Dermis microvascular lymphatic vessel endothelial cell (primary cell): ENCODE measurements at places on chromosomes 6 and 20.

DNA sequence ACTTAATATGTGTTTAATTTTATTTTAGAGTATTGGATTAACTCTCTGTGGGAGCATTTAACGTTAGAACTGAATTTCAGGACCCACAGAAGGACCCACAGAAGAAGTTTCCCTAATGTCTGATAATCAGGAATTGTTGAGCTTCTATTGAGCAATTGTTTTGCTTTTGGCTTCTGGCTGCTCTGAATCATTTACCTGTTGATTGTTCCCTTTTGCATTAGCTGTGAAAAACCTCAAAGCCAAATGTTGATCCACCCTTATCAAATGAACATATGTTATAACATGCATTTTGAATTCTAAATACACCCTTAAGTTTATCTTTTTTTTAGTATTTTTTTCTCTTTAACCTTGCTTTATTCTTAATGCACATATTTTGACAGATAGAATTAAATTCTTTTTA lies 393.5 kb downstream of the LAMA2 start:
- DNase-seq: no peak

DNA sequence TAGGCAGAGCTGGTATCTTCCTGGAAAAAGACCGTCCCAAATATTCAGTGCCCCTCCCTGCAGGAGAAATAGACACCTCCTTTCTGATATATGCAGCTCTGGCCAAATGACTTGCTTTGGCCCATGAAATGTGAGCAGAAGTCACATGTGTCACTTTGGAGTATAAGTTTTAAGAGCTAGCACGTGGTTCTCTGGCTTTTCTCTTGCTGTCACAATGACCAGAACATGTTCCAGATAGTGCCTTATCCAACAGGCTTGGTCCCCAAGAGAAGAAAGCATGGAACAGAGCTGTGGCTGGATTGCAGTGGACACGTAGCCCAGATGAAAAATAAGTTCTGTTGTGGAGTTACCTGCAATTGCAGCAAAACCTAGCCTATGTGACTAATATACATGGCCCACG lies 40.4 kb downstream of the UNC5CL start:
- no peak for DNase-seq

- DNase-seq: peak; percentile 86
Observed at GRCh38 chr20:45044084-45044573, 56.8 kb downstream of the KCNS1 start.

DNA sequence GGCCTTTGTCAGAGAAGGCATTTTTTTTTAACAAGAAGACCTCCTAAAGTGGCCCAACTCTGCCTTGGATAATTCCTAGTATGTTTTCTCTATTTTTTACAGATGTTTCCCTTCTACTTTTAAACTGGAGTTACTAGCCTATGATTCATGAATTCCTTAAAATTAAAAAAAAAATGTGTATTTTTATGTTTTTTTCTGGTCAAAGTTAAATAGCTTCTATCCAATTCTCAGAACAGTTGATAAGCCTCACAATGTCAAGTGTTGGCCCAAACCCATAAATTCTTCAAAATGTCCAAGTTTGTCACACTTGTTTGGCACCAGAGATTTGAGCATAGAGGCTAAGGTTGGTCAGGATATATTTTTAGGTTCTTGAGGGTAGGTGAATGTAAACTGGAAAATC lies 64.0 kb downstream of the JAG1 start:
- DNase-seq: no peak

DNA sequence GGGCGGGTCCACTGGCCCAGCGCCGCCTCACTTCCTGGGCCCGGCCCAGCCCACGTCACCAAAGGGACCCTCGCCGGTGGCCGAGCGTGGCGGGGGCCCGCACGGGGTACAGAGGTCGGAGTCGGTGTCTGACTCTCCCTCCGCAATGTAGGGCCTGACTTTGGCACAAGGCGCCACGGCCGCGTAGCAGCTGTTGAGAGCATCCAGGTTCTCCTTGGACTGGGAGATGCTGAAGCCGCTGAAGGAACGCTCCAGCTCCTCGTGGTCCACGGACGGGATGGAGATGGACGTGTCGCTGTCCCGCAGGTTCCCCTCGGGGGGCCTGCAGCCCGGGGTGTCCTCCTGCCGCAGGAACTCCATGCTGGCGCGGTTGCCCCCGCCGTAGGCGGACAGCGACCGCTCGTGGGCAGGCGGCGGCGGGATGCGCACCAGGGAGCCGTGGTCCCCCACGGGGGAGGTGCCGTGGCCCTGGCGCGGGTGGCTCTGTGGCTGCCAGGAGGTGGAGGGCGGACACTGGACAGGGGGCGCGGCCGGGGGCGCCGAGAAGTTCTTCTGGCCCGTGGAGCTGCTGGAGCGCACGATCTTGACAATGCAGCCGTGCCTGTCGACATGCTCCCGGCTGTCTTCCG lies 45.6 kb upstream of the CHRNA4 start:
- DNase-seq: no peak

- DNase-seq: no peak
Observed at GRCh38 chr6:89763550-89763949, 56.0 kb downstream of the MDN1 start.

- no peak for DNase-seq
Observed at GRCh38 chr6:156905801-156906200, 128.6 kb downstream of the ARID1B start.

GRCh38 chr20:44151621-44152416 lies 35.2 kb downstream of the JPH2 start:
- no peak for DNase-seq

DNA sequence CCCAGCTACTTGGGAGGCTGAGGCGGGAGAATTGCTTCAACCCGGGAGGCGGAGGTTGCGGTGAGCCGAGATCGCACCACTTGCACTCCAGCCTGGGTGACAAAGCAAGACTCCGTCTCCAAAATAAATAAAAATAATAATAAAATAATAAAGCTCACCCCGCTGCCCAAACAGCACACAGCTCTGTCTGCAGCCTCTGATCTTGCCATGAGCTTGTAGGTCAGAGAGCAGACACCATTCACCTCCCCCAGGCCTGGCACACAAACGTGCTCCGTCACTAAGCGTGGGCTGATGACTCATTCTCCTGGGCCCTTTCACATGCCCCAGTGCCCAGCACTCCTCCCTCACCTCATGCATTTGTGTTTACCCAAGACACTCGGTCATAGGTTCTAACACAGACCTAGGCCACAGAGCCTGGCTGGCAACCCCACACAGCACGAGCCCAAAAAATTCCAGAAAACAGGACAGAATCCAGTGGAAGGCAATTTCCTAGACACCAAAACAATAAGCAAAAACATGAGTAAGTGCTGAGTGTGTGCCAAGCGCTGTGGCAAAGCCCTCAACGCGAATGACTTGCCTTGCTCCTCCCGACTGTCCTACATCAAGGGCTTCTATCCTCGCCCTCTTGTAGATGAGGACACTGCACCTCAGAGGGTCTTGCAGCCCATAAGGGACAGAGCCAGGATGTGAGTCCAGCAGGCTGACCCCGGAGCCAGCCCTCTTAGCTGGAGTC lies 18.0 kb downstream of the ATP9A start:
- peak; percentile 96 for DNase-seq

DNA sequence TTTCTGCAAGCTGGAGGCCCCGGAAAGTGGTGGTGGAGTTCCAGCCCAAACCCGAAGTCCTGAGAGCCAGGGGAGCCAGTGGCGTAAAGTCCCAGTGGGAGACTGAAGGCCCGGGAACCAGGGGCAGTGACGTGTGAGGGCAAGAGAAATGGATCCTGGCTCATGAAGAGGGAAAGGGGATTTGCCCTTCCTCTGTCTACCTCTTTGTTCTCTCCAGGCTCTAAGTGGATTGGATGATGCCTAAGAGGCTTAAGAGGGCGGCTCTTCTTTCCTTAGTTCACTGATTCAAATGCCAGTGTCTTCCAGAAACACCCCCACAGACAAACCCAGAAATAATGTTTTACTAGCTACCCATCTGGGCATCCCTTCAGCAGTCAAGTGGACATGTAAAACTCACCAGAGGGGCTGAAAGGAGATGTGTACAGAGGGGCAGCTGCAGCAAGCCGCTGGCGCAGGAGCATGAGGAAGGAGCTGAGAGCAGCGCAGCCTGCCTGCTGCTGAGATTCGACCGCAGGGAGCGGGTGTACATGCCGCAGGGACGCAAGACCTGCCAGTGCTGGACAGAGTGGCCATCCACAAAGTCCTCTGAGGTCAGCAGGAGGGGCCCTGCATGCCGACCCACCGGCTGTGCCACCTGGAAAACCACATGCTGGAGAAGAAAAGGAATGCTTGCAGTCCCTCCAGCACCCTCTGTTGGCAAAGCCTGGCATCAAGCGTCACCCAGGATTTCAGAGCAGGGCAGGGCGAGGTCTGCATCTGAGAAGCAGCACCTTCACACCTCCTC lies 29.5 kb downstream of the CDYL start:
- no peak for DNase-seq

GRCh38 chr20:41671143-41671542 lies 53.0 kb upstream of the CHD6 start:
- no peak for DNase-seq

- DNase-seq: no peak
Observed at GRCh38 chr6:18023891-18024290, 36.5 kb upstream of the KIF13A start.

GRCh38 chr20:47743671-47744070 lies 41.6 kb downstream of the SULF2 start:
- no peak for DNase-seq

DNA sequence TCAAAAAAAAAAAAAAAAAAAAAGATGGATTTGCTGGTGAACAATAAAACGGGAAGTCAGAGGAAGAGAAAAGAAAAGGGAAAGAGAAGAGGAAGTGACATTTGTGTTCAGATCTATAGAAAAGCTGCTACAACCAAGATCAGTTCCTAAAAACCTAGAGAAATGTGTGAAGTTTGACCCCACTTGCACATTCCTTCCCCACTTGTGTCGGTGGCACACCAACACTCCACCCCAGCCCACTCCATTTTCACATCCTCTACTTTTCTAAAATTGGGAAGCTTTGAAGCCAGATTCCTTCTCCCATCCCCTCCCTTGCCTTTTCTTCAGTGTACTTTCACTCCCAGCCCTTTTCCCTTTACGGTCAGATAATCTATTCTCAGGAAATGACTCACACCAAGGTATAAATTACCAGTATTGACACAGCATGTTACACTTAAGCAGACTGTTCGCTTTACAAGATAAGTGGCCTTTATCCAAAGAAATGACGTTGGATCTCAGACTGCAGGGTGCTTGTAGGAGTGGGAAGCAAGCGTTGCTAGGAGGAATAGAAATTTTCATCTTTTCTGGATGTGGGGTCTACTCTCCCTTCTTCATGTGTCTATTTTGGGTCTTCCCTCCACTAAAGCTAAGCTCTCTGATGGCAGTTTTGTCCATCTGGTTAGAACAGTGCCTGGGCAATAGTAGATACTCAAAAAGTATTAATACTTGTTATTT lies 92.5 kb upstream of the ADGRF1 start:
- peak; percentile 34 for DNase-seq

GRCh38 chr6:101534386-101534785 lies 140.9 kb downstream of the GRIK2 start:
- DNase-seq: no peak

- no peak for DNase-seq
Observed at GRCh38 chr6:68679399-68679798, 44.3 kb downstream of the ADGRB3 start.

GRCh38 chr6:35512740-35513139 lies at the start of gene TULP1:
TULP1 (minus strand) TSS chr6:35512896; CDS start chr6:35512858, 38 bp downstream.
- no peak for DNase-seq

DNA sequence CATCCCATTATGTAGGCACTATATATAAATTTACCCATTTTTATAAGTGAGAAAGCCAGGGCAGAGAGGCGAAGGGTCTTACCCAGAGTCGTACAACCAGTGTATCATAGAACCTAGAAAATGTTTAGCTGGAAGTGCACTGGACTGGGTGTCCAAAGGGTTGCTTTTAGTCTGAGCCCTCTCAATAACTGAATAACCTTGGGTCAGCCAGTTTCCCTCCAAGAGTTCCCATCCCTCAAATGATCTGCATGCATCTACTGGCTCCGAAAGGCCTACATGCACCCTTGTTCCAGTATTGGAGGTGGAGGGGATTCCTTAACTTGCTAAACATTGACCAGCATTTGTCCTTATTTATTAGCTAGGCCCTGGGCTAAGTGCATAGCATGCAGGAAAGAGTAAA lies 3.8 kb downstream of the SNPH start:
- no peak for DNase-seq

- DNase-seq: peak; percentile 63
Observed at GRCh38 chr6:142030115-142030619, 102.6 kb upstream of the GJE1 start.

- peak; percentile 75 for DNase-seq
Observed at GRCh38 chr6:39377539-39377950, 55.0 kb upstream of the KCNK16 start.

- DNase-seq: no peak
Observed at GRCh38 chr6:152499931-152500330, 137.2 kb downstream of the SYNE1 start.

DNA sequence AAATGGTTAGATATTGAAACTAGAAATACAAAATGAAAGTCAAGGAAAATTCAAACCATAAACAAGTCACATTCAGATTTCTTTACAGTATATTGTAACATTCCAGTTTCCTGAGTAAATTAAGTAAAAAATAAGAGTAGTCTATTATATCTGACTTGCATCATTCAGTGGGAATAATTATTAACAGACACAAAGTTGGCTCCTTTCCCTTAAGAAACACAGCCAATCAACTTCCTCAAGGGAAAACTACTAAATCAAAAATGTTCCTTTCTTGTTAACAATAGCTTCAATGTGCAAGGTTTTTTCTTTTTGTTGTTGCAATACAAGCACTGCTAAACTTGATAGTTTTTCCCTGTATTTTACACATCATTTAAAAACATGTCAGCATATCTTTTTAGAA lies 33.2 kb downstream of the DNAAF9 start:
- no peak for DNase-seq
